HEK293T (cell line): ENCODE measurements at places on chromosomes 3 and 15.

DNA sequence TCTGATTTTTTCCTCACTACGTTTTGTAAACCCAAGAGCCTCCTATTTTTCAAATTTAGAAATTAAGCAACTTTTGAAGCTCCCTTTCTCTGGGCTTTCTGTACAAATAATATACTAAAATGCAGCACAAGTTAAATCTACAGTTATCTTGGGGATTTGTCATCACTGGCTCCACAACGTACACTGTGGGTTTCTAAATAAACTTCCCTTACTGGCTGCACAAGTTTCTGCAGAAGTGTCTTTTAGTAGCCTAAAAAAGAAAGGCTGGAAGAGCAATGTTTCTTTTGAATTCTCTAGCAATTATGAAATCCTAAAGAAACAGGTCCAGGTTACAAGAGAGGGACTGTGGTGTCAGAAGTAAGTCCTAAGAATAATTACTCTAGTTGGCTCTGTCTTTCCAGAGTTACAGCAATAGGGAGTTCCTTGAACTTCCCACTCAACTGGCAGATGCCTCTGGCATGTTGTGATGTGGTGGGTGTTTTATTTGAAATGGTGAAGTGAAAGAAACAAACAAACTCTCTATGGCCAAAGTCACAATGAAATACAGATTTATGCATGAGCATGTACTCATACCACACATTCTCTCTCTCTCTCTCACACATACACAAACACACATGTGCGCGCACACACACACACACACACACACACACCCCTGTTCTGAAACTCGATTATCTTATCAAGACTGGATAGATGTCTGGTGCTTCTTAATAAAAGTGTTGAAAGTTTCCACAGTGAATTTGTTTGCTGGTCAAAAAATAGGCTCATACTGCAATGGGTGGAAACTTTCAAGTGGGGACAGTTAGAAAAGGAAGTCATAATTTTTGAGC, 198.2 kb downstream of the SSR3 start:
- no peak for DNase-seq

DNA sequence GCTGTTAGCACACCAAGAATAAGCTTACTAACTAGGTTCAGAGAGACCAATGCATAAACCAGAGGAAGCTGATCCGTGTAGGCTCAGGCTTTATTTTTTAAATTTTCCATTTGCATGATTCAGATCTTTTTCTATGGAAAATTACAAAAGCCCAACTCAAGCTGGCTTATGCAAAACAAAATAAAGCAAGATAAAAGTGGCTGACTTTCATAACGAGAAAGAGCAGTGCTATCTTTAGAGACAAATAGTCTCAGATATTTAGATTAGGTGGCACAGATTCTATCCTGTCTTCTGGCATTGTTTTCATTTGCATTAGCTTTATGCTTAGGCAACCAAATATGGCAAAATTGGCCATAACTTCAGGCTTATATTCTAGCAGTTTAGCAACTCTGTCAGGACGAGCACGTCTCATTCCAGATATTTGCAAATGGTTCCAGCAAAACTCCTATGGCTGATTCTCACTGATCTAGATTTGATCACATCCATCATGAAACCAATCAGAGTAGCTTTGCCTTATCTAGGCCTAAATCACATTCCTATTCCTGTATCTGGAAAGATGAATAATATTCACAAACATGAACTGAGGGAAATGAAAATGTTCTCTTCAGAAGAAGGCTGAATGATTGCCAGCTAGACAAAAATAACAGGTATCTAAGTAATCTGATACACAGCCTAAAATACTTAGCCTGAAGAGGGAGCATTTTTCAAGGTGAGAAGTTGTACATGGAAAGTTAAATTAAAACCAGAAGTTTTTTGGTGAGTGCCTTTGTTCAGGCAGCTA, 216.4 kb upstream of the DPPA4 start:
- DNase-seq = no peak

- peak; percentile 26 for DNase-seq
These were observed 31.3 kb upstream of the SETMAR start for GRCh38 chr3:4271834-4272233.

DNA sequence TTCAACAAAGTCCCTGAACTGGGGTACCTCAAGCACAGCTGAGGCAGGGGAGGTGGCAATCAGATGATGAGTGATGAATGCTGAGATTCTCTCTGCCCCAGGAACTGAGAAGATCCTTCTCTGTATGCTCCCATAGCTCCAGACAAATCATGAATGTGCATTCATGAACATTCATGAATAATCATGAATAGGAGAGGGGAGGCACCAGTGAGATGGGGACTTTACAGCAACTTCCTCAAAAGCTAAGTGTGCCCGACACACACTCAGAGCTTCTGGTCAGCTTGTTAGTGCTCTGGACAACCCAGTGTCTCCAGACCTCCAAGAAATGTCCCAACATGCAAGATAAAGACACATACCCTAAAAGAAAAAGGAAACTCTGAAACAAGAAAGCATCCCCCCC, 24.3 kb downstream of the LRRC2 start:
- DNase-seq = no peak

DNA sequence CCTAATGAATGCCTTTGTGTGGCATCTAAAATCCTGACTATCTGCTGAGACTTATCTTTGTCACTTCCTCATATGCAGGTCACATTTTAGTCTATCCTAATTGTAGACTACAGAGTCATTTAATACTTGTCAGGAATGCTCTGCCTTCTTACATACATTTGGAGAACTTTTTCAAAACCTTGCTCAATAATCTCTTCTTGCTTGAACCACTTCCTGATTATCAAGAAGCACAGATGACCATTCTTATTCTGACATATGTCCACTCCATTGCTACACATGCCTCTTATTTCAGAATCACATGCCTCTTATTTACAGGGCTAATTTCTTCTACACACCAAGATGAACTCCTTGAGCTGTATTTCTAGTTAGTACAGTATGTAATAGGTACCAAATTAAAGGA, 400.3 kb downstream of the TBC1D5 start:
- DNase-seq = no peak
